GM19239 (cell line): ENCODE measurements at places on chromosomes 16 and 17.

- DNase-seq, result no peak
Measured at GRCh38 chr16:85543536-85543935, 69.6 kb upstream of the GSE1 start.

- no peak for DNase-seq
Measured at GRCh38 chr17:1153795-1154546, 25.8 kb downstream of the ABR start.

GRCh38 chr17:53749178-53749577 lies 73.5 kb upstream of the KIF2B start:
- no peak for DNase-seq

DNA sequence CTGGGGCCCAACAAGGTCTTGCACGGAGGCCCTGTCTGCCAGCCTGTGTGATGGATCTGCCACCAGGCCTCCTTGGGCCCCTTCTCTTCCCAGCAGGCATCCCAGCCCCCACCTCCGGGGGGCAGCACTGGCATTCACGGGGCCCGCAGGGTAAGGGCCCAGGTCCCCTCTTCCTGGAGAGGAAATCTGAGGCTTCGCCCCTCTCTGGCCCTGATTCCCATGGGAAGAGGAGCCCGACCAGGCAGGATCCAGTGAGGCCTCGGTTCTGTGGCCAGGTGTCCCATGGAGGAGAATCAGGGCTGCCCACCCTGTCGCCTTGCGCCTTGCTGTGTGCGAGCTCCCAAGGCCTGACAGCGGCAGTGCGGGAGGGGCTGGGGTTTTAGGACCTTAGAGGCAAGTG lies 48.4 kb downstream of the PDPK1 start:
- DNase-seq, result no peak

DNA sequence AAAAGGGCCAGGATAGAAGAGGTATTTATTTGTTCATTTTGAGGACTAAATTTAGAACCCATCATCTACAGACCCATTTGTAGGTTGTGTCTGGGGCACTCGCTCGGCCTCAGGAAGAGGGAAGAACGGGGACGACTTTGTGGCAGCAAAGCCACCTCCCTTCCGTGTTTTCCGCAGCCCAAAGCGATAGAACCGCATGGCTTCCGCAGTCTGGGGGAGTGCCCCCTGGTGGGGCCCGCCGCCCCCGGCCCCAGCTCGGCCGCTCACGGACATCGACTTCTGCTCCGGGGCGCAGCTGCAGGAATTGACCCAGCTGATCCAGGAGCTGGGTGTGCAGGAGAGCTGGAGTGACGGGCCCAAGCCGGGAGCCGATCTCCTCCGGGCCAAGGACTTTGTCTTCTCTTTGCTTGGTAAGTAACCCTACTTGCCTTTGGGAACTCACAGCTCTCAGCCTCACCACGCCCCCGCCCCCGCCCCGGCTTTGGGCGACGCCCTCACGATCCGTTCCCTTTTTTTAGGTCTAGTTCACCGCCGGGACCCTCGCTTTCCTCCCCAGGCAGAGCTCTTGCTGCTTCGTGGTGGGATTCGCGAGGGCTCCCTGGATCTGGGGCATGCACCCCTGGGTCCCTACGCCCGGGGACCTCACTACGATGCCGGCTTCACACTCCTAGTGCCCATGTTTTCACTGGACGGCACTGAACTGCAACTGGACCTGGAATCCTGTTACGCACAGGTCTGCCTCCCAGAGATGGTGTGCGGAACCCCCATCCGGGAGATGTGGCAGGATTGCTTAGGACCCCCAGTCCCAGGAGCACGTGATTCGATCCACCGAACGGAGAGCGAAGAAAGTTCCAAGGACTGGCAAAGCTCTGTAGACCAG lies 681 bp downstream of the TMEM102 start:
- DNase-seq, result no peak

- no peak for DNase-seq
Measured at GRCh38 chr16:67926181-67926750, 5.4 kb downstream of the CTRL start.

DNA sequence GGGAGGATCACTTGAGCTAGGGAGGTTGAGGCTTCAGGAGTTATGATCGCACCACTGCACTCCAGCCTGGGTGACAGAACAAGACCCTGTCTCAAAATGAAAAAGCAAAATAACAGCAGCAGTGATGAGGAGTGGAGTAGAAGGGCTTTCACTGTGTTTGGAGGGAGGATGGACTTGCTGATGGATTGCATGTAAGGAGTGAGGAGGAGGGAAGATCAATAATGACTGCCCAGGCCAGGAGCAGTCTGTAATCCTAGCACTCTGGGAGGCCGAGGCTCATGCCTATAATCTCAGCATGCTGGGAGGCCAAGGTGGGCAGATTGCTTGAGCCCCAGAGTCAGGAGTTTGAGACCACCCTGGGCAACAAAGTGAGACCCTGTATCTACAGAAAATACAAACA lies 14.8 kb upstream of the CNEP1R1 start:
- DNase-seq, result no peak

GRCh38 chr17:63962298-63962744 lies 10.4 kb downstream of the SCN4A start:
- DNase-seq, result no peak

- DNase-seq, result peak; percentile 96
Measured at GRCh38 chr16:4330277-4330874, 14.5 kb downstream of the GLIS2 start.

DNA sequence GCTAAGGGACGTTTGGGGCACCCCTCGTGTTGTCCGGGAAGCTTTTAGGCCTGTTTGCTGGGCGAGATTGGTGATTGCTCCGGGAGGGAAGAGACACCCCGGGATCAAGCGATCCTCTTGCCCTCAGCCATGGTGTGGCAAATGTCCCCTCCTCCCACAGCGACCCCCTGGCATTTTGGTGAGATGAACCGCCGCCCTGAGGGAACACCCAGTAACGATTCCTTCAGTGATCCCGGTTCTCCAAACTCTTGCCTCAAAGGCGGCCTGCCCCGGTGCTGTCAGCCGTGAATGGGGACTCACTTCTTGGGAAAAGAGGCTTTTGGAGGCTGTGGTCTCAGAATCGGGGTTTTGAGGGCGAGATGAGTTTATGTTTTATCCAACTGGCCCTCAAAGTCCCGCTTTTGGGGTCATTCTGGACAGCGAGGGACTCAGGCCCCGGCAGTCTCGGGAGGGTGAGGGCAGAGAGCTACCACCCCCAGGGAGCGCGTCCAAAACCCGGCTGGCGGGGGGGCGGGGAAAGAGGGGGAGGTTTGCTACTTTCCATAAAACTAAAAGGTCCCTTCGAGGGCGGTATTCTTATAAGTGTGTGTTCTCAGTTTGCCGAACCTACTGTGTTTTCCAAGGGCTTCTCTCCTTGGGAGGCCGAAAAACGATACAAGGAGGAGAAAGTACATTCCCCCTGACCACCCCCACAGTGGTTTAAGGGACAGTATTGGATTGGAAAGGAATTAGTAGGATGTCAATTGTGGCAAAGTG lies 232.7 kb downstream of the MRTFB start:
- DNase-seq, result no peak

DNA sequence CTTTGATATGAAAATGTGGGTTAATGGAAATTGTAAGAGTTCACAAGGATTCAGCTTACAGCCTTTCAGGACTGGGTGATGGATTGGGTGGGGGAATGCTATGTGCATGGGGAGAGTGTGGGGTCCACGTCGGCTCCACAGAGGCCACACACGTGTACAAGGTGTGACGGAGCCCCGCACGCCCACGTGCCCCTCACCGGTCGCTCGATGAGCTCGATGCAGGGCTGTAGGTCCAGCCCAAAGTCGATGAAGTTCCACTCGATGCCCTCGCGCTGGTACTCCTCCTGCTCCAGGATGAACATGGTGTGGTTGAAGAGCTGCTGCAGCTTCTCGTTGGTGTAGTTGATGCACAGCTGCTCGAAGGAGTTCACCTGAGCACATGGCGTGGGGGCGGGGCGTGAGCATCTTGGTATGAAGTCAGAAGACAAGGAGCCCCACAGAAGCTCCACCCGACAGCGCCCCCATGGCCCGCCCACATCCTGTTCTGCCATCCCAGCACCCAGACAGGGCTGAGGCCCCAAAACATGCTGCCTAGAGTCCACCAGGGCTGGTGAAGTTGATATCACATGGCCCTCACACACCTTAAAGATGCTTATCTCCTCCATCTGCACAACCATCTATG lies 99.1 kb downstream of the MYH11 start:
- no peak for DNase-seq

DNA sequence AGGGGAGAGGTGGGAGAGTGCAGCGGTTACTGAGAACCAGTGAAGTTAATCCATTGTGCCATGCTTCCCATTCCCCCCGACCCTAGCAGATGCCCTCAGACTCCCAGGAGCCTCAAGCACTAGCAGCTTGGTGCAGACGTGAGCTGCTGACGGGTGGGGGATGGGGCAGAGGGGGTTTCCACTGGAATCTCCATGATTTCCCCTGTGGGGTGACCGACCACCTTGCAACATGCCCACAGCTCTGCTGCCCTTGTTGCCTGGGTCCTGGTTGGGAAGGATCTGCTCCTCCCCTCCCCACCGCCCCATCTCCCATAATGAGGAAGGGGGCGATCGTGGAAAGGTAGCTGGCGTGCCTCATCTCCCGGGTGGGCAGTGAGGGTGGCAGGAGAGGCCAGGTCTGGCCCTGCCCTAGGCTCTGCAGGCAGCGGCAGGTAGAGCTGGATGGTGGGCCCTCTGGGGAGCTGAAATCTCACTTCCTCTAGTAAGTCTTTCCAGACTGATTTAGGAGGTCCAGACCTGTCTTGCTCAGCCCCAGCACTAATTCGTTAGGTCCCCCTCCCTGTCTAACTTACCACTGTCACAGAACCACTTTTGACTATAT lies 9.6 kb downstream of the FLOT2 start:
- DNase-seq, result no peak

DNA sequence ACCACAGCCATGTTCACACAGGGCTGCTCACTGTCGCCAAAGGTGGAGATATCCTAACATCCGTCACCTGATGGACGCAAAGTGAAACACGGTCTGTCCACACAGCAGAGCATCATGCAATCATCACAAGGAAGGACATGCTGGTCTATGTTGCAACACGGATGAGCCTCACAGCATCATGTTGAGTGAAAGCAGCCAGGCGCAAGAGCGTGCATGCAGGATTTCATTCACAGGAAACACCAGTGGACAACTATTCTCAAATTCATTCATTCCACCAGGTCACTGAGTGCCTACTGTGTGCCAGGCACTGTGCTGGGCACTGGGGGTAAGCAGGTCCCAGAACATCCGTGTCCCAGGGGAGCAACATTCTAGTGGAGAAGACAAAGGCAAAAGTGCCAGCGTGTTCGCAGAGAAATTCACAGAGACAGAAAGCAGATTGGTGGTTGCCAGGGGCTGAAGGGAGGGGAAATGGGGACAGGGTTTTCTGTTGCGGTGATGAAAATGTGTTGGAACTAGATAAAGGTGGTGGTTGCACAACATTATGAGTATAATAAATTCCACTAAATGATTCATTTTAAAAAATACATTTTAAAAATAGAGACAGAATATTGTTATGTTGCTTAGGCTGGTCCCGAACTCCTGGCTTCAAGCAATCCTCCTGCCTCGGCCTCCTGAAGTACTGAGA lies 22.7 kb upstream of the KCNJ12 start:
- no peak for DNase-seq

- no peak for DNase-seq
Measured at GRCh38 chr16:10405386-10405939, 19.6 kb downstream of the ATF7IP2 start.

- no peak for DNase-seq
Measured at GRCh38 chr16:67346341-67346740, 19.7 kb downstream of the LRRC36 start.

DNA sequence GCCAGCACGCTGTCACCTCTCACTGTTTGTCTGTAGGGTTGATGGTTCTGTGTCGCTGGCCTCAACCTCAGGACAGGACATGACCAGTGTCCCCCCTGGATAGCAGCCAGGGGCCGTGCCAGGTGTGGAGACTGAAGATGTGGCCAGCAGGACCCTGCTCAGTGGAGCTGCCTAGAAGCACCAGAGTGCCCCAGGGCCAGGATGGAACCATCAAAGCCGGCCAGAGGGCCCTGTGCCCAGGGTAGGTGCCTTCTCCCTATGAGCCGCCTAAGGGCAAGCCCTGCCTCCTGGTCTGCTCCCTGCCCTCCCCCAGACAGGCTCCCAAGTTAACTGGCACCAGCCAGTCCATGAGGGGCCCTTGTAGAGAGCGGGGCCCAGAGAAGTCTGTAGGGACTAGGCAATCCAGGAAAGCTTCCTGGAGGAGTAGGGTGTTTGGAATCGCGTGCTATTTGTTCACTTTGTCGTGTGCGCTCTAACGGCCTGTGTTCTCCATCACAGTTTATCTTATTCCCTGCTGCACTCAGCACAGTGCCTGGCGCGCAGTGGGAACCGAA lies 546 bp upstream of the NDUFB10 start:
- no peak for DNase-seq

DNA sequence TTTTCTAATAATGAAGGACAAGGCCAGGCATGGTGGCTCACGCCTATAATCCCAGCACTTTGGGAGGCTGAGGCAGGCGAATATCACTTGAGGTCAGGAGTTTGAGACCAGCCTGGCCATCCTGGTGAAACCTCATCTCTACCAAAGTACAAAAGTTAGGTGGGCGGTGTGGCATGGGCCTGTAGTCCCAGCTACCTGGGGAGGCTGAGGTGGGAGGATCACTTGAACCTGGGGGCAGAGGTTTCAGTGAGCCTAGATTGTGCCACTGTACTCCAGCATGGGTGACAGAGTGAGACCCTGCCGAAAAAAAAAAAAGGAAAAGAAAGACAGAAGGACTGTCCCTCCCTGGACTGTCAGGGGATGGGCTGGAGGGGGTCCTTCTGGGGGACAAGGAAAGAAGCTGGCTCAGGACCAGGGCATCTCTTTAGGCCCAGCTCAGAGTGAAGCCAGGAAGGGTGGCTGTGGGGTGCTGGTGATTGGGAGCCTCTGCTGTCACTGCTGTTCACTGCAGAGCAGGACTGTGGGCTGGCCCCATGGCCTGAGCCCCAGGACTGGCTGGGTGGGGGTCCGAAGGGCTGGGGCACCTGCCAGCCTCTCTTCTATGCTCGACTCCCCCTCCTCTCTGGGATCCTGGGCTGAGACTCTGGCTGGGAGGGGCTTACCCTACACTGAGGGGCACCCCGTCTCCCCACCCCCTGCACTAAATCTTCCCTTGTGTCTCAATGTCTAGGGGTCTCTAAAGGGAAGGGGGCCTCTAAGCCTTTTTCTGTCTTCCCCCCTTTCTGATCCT lies 909 bp upstream of the ARHGAP23 start:
- DNase-seq, result no peak

GRCh38 chr16:75207831-75208230 lies 870 bp upstream of the CTRB2 start:
- DNase-seq, result no peak

GRCh38 chr17:36817483-36818048 lies 119.7 kb upstream of the LHX1 start:
- no peak for DNase-seq

GRCh38 chr16:70483426-70483825 lies 29.0 kb downstream of the FCSK start:
- no peak for DNase-seq

GRCh38 chr17:71726341-71726740 lies 394.5 kb upstream of the SOX9 start:
- DNase-seq, result no peak

- DNase-seq, result no peak
Measured at GRCh38 chr16:50819706-50820105, 77.8 kb downstream of the CYLD start.

GRCh38 chr17:32298721-32299579 lies 33.3 kb downstream of the RHBDL3 start:
- DNase-seq, result no peak

GRCh38 chr16:12348733-12349704 lies 372.5 kb downstream of the SNX29 start:
- DNase-seq, result no peak
